ENCODE measurements at places on chromosomes 4 and X.

DNA sequence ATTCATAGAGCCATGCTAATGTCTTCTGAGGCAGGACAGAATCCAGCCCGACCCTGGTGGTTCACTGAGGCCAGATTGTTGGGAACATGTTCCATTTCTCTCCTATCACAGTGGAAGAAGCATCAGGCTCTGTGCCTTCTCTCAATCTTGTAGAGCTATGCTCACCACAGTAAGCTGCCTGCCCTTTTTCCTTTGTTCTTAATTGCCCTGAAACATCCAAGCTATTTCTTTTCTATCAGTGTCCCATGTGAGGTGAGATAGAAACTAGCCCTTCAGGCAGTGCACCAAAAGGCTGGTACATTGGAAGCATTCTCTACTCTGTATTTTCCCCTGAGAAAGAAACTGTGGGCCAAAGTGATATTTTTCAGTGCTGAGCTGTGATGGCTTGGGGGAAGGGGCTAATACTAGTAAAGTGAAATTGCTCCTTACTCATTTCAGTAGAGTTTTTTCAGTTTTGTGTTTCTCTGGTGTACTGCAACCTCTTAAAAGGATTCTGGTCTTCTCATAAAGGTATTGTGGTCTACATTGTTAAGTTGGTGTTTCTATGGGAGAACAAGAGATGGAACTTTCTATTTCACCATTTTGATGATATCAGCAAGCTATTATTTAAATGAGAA is 611.2 kb downstream of the RPA4 start:
- DNase-seq: no peak

GRCh38 chr4:101037249-101037648 is 310.1 kb downstream of the PPP3CA start:
- peak; percentile 28 for DNase-seq

GRCh38 chrX:24334461-24334860 is 20.6 kb upstream of the SUPT20HL2 start:
- DNase-seq: peak; percentile 41

DNA sequence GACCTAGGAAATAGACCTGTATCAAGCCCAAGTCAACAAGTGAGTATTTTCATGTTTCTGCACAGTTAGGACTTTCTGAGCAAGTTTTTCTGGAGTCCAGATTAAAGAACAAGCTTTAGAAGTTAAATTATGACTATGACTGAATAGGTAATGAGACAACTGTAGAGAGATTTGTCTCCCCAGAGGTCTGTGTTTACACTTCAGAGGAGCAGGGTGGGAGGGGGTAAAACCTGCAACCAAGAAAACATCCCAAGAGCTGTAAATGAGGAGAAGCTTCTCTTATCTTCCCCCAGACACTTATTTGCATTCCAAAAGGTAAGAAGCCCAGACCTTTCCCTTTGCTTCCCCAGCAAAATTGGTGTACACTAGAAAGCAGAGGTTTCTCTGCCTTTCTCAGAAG is 22.1 kb upstream of the CEP135 start:
- DNase-seq: no peak

DNA sequence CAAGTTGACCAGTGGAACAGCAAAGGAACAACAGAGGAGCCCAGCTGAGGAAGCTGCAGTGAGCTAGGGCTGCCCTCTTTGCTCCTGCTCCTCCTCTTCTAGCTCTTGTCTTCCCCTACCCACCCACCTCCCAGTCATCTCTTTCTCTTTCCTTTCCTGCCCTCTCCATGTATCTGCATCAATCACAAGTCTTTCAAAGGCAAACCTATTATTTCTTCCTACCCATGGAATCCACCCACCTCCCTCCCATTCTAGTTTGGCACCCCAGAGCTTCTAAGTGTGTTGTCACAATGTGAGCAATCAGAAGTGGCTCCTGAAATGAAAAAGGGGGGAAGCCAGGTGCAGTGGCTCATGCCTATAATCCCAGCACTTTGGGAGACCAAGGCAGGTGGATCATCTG is 69.3 kb downstream of the TSC22D3 start:
- DNase-seq: no peak

- DNase-seq: peak; percentile 48
Observed at GRCh38 chr4:37978248-37978924, 18.2 kb downstream of the PTTG2 start.

DNA sequence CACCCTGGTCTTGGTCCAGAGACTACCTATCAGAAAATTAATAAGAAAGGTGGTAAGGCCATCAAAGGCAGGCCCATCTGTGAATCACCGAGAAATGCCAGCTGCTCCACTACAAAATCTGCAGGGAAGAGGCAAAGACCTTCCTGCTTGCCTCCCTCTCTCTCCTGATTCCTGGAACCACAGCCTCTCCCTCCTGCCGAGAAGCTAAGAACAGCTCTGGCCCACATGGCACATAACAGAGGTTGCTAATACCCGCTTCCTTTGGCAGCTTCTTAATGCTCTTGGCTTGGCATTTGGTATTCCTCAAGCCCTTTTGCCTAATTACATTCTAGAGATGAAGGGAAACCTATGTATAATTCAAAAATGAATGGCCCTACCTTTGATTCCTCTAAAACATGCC is 32.9 kb downstream of the RAI2 start:
- DNase-seq: no peak

- no peak for DNase-seq
Observed at GRCh38 chr4:8394806-8395205, 45.7 kb downstream of the ACOX3 start.

- no peak for DNase-seq
Observed at GRCh38 chr4:105871997-105872396, 23.3 kb upstream of the NPNT start.

GRCh38 chrX:6718766-6719165 is 183.8 kb upstream of the VCX3A start:
- DNase-seq: no peak

GRCh38 chr4:11503166-11503565 is 74.5 kb upstream of the HS3ST1 start:
- DNase-seq: no peak

DNA sequence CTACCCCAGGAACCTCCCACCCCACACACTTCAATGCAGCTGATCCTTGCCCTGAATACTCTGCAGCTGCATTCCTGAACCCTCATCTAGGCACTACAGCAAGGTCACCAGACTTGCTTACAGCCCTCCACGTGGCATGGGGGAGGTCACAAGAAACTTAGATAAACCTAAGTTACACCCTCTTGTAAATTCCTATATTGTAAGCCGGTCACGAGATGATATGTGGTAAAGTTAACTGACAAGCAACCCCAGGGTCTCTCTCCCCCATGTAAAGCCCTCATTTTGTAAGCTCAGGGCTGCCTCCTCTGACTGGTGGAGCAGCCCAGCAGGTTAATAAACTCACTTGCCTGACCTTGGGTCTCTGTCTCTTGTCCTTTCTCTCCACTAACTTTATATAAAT is 570.7 kb downstream of the PCDH7 start:
- DNase-seq: no peak

DNA sequence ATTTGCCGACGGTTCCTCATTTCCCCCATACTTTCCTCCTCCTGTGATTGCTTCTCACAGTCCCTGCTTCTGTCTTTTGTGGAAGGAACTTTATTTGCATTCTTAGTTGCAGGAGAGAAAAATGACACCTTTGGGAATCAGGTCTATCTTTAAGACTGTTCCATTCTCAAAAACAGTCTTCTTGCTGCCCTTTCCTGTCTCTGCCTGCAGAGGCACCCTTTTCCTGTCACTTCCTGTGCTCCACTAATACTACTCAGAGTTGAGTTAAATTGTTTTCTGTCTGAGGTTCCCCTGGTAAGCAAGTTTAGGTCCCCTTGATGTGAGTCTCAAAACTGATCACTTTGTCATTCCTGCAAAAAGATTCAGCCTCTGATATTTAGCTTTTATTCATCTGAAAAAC is 208.8 kb upstream of the CLNK start:
- DNase-seq: no peak

DNA sequence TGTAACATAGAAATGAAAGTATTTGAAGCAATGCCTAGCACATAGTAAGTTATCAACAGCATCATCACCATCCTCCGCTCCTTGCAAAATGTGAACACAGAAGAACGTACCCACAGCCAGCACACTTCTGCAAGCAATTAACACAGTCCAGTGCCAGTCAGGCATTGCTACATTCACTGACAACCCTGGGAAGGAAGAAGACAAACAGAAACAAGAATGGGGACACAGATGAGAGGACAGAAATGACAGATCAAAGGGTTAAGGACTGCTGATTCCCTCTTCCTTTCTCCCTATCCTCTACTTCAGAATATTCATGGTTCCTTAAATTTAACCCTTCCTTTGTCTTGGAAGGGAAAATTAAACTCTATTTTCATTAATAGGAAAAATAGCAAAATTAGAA is 53.1 kb downstream of the CHM start:
- peak; percentile 3 for DNase-seq

- peak; percentile 87 for DNase-seq
Observed at GRCh38 chr4:123452616-123453015, 56.0 kb downstream of the SPRY1 start.

DNA sequence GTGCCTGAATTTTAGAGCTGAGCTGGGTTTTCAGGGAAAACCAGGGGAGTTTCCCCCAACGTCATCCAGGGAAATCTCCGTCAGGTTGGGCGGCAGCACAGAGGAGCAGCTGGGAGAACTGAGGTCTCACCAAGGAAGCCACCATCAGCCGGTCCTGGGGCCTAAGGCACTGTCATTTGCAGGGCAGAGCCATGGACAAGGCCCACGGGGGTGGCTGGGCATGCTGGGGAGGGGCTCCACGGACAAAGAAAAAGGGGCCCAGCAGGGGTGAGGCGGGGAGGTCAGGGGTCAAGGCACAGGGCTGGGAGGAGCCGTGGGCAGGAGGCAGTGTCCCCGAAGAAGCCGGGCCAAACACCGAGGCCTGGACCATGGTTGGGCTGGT is 109.8 kb downstream of the HMX1 start:
- no peak for DNase-seq

- DNase-seq: no peak
Observed at GRCh38 chr4:126247409-126247808, 932.7 kb downstream of the FAT4 start.
